Chondrocyte (in vitro differentiated cells): ENCODE measurements at places on chromosomes 5 and 9. TPM values are rescaled to one million over a fixed set of nuclear protein-coding genes. Genes with fewer than 3 reads are reported as not detected.

Gene STPG3
- total RNA-seq, result not detected in 3 replicates

Gene CAMK4
- total RNA-seq, result 0.28 to 0.89 TPM (median 0.72 TPM) in 3 replicates

Gene SARDH
- 0.74 to 1.2 TPM in 2 of 3 replicates, not detected in the other for total RNA-seq

Gene ADCY2
- 0.36 to 0.95 TPM in 2 of 3 replicates, not detected in the other for total RNA-seq

Gene CTNND2
- 1.0 to 2.1 TPM (median 1.9 TPM) in 3 replicates for total RNA-seq

Gene HK3
- not detected in 3 replicates for total RNA-seq

Gene SPTAN1
- total RNA-seq, result 376 to 419 TPM (median 378 TPM) in 3 replicates

Gene SUSD3
- total RNA-seq, result not detected in 3 replicates

DNA sequence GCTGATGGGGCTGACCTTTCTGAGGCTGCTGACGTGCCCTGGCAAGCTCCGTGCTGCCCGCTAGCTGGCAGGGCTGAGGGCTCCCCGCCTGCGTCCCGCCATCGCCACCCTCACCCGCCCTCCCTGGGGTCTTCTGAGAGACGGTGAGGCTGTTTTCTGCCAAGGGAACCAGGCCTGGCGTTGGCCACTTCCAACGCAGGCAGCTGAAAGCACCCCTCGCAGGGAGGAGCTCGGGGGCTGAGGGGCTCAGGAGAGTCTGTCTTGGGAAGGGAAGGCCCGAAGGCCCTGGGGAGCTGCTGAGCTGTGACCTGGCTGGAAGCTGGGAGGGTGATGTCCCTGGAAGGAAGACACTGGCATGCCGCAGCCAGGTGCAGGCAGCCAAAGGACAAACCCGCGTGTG is 9.8 kb upstream of the TMEM250 start:
- no peak for DNase-seq

DNA sequence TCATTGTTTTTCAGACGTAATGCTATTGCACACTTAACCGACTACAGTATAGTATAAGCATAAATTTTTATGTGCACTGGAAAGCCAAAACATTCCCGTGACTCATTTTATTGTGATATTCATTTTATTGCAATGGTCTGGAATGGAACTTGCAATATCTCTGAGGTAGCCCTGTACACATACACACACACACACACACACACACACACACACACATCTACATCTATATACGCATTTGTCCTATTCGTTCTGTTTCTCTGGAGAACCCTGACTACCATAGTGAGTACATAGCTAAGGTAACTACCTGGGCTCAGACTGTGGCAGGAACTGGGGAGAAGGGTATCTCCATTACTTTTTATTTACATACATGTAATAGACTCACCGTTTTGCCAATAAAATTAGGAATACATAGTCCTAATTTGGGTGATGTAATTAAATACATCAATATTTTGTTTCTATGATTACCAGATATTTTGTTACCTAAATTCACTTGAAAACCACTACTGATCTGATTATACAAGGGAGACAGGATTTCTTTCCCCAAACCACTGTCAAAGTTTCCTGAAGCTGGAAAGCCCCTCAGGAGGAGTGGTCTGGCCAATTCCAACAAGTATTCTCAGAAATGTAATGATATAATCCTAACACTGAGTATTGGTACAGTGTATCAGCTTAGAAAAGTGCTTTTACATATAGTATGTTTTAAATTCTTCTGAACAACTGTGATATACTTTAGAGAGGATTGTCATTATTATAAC is 74.0 kb upstream of the PLPP1 start:
- DNase-seq, result no peak

DNA sequence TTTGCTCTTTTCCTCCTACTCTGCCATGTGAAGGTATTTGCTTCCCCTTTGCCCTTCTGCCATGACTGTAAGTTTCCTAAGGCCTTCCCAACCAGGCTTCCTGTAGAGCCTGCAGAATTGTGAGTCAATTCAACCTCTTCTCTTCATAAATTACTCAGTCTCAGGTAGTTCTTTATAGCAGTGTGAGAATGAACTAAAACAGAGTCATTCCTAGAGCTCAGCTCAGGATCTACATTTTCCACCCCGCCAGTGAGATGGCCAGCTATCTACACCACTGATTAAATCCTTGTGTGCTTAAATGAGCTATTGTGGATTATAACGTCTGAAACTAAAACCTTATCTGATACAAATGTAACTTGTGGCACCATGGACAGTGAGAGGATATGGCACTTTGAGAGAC is 55.0 kb downstream of the FRMD3 start:
- DNase-seq, result no peak

DNA sequence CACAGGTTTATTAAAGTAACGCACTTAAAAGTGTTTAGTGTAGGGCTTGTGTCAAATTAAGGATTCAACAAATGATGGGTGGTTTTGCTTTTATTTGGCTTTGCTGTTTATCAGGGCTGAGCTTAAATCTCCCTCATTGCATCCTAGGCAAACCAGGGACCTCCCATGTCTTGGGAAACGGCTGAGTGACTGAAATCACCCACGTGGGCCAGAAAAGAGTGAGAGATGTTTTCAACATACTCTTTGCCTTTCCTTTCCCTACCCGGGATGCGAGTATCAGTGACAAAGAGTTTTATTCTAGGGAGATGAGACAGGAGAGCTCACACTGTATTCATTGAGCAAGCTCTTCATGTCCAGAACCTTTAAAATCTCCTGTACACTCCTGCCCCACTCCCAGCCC is 23.3 kb downstream of the KCNMB1 start:
- DNase-seq, result no peak

DNA sequence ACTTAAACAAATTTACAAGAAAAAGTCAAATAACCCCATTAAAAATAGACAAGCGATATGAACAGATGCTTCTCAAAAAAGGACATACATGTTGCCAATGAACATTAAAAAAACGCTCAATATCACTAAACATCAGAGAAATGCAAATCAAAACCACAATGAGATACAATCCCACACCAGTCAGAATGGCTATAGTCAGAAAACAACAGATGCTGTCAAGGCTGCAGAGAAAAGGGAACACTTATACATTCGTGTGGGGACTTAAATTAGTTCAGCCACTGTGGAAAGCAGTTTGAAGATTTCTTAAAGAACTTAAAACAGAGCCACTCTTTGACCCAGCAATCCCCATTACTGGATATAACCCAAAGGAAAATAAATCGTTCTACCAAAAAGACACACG is 10.8 kb downstream of the OR13F1 start:
- DNase-seq, result no peak

GRCh38 chr5:84181093-84181492 is 203.6 kb downstream of the EDIL3 start:
- no peak for DNase-seq

GRCh38 chr5:143880178-143880577 is 68.2 kb downstream of the HMHB1 start:
- no peak for DNase-seq

DNA sequence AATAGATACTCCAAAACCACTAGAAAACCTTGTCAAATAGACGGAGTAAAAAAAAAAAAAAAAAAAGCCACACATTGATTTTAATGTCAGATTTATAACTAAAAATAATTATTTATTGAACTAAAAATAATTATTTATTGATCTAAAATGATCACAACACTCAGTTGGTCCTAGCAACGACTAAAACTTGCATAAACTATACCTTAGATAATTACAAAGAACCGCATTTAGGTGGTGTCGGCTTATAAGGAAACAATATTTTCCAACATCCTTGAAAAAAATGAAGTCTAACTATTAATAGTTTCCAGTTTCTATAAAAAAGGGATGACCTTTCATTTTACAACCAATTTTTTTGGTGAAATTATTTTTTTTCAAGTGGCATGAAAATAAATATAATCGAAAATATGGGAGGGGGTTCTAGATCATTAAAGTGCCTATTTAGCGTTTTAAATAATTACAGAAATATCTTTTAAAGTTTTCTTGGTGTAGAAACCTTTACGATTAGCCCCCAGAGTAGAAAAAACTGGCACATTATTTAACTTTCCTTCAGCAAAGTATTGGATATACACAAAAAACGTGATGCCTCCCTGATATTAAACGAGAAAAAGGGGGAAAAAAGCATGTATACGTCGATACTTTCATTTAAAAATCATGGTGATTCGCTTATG is 3.7 kb downstream of the ARRDC3 start:
- no peak for DNase-seq
